ENCODE measurements at places on chromosomes 1 and 21.

- no peak for DNase-seq
Measured at GRCh38 chr1:223200903-223201302, 57.9 kb upstream of the TLR5 start.

DNA sequence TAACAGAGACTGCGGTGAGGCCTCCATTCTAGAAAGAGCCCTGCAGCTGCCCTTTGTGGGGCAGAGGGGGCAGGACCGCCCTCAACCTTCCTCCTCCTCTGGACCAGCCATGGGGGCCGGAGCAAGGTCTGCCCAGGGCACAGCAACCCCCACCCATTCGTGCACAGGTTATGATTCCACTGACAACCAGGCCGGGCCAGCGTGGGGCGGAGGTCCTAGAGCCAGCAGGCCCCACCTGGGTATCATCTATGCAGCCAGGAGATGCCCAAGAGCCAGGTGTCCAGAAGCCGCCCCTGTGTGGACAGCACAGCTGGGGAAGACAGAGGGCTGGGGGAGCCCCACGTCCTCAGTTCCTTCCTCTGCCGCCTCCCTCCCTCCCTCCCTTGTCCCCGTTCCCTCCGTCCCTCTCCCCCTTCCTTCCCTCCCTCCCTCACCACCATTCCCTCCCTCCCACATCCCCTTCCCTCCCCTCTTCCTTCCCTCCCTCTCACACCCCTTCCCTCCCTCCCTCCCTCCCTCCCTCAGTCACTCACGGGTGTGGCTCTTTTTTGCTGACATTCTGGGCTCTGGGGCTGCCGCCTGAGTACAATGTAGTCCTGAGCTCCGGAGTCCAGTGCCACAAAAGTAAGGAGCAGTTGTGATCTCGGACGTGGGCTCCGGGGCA lies 12.3 kb downstream of the RNF223 start:
- DNase-seq, result no peak

GRCh38 chr21:37696936-37697335 lies 219.3 kb downstream of the KCNJ6 start:
- DNase-seq, result no peak

- DNase-seq, result no peak
Measured at GRCh38 chr1:44013949-44014348, 17.3 kb downstream of the SLC6A9 start.

GRCh38 chr1:89894210-89895201 lies 73.7 kb downstream of the LRRC8D start:
- DNase-seq, result no peak

- DNase-seq, result no peak
Measured at GRCh38 chr1:42962641-42963377, 4.1 kb upstream of the SLC2A1 start.

DNA sequence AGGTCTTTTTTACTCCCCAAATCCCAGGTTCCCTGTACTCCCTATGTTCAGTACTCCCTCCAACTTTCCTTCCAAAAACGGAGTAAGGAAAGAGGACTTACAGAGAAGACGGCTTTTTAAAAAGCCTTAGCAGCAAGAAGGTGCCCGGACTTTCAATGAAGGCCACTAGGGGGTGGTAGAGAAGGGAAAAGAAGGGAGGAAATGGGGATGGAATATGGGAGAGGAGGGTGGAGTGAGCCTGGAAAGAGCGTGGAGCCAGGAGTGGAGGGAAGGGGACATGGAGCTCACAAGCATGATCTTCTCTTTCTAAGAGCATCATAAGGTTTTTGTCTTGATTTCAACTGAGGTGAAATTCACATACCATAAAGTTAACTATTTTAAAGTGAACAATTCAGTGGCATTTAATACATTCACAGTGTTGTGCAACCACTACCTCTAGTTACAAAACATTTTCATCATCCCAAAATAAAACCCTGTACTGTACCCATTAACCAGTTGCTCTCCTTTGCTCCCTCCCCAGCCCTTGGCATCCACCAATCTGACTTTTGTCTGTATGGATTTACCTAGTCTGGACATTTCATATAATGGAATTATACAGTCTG lies 129.9 kb downstream of the ZNF281 start:
- peak; percentile 38 for DNase-seq

DNA sequence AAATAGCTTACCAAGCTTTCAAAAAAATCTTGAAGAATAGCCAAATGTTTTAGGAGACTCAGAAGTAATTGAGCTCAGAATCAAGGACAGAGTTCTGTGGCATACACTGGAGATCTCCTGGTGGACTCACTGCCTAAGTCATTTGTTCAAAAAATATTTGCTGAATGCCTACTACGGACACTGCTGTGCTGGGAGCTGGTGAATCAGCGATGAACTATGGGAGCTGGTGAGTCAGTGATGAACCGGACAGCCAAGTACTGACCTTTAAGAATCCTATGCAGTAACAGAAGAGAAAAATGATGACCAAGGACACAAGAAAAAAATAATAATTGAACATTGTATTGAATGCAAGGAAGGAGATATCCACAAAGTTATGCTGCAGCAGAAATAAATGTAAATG lies 717.9 kb upstream of the CXADR start:
- no peak for DNase-seq

- no peak for DNase-seq
Measured at GRCh38 chr1:18653916-18654315, 23.3 kb downstream of the PAX7 start.

- DNase-seq, result no peak
Measured at GRCh38 chr1:52367272-52367671, 1.3 kb upstream of the CC2D1B start.

- DNase-seq, result peak; percentile 68
Measured at GRCh38 chr1:1441002-1441888, 5.8 kb downstream of the VWA1 start.

DNA sequence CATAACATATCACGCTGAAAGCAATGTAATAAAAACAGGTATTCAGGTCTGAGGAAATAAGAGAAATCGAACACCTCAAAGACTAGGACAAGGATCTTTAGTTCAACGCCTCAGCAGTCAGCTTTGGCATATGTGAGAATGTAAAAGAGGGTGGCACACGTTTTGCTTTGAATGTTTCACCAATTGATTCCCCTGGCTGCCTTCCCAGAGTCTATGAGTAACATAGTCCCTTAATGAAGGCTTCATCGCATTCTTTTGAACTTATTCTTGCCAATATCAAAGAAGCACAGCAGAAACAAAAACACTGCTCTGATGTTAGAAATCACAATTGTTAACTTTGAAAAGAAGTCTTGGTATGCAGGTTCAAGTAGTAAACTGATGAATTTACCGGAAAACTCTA lies 764.8 kb downstream of the ADGRL2 start:
- no peak for DNase-seq

DNA sequence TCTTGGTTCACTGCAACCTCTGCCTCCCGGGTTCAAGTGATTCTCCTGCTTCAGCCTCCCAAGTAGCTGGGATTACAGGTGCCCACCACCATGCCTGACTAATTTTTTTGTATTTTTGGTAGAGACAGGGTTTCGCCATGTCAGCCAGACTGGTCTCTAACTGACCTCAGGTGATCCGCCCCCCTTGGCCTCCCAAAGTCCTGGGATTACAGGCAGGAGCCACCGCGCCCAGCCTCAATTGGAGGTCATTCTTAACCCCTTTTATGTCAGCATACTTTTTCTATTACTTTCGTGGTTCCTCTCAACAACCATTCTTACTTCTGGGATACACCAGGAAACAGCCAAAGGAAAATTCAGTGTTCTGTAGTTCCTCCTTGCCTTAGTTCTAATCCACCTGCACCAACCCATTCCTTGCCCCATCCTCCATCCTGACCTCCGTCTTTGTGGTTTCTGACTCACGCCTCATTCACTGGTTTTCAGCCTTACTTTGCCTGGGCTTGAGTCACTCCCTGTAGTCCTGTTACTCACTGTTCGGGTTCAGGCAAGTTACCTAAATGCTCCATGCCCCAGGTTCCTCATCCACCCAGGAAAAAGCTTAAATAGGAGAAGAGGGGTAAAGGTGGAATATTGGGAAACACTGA lies 12.9 kb upstream of the BCL10 start:
- DNase-seq, result peak; percentile 41

DNA sequence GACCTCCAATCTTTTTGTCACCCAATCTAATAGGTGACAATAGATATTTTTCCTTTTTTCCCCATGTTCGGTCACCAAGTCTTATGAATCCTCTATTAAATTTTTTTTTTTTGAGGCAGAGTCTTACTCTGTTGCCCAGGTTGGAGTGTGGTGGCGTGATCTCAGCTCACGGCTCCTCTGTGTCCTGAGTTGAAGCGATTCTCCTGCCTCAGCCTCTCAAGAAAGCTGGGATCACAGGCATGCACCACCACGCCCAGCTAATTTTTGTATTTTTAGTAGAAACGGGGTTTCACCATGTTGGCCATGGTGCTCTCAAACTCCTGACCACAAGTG lies 42.5 kb upstream of the MTF1 start:
- no peak for DNase-seq

DNA sequence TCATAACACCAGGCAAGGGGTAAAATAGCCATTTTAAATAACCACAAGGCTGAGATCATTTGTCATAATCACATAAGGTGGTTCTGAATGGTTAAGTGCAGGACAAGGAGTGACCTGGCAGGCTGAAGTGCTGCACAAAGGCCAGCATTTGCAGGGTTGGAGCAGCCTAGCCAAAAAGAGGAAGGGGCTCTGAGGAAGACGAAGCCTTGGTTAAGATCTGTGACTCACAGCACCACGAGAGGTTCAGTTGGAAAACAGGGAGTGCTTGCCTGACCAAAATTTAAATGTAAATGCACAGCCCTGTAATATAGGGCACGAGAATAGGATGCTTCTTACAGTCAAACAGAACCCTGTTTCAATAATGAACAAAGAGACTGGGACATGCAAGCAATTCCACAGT lies 12.1 kb downstream of the ATP5PF start:
- no peak for DNase-seq
